ENCODE measurements at places on chromosomes 5 and 9.

GRCh38 chr5:50968356-50969149 lies 302.1 kb downstream of the PARP8 start:
- DNase-seq, result no peak

DNA sequence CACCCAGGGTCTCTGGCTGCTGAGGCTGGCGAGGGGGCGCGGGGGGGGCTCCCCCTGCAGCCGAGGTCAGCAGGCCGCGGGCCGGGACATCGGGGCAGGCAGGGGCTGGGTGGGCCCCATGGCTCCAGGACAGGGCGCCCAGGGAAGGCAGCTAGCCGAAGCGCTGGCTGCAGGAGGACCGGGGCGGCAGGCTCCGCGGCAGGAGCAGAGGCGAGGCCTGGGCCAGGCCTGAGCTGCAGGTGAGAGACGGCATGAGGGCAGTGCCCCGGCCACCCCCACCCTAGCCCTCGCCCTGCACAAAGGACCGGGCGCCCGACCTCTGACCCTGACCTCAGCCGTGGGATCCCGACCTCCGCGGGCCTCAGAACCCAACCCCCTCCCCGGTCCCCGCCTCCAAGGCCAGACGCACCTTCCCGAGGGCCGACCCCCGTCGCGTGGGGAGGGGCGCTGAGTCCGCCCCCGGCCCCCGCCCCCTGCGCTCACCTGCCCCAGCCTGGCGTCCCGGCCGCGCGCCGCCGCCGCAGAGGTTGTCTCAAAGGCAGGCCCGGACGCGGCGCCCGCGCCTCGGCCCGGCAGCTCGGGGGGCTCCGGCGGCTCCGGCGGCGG lies 431 bp downstream of the RNF208 start:
- DNase-seq, result no peak

DNA sequence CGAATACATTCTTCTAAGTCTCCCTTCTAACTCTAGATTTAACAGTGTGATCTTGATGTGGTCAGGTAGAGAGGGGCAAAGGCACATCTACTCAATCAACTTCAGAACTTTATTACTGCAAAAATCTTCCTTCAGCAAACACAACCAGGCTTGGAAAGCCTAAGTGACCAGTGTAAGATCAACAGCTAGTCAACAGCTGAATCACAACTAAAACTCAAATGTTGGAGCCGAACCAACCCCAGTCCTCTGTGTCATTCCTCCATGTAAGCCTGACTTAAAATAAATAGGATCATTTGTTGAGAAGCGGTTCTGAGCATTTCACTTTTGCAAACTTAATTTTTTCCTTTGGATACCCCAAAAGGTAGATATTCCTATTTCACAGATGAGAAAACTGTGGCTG lies 352.7 kb downstream of the EBF1 start:
- no peak for DNase-seq

GRCh38 chr5:88544671-88545070 lies 276.0 kb upstream of the TMEM161B start:
- DNase-seq, result no peak

- DNase-seq, result no peak
Observed at GRCh38 chr9:92483627-92484545, 1.6 kb upstream of the ASPN start.

GRCh38 chr5:142636093-142636492 lies 49.8 kb downstream of the FGF1 start:
- DNase-seq, result no peak

DNA sequence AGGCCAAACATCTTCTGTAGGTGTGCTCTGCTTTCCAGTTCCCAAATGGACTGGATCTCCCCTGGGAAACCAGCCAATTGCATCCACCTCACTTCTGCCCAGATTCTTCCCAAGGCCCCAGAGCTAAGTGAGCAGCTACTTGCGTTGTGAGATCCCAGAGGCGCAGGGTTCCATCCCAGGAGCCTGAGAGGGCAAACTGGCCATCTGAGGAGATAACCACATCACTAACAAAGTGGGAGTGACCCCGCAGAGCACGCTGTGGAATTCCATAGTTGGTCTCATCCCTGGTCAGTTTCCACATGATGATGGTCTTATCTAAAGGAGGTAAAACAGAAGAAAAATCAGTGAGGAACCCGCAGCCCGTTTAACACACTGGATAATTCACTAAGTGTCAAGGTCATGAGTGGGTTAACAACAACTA lies 1.7 kb downstream of the RACK1 start:
- no peak for DNase-seq

GRCh38 chr9:132424857-132425674 lies 15.1 kb downstream of the CFAP77 start:
- DNase-seq, result no peak

DNA sequence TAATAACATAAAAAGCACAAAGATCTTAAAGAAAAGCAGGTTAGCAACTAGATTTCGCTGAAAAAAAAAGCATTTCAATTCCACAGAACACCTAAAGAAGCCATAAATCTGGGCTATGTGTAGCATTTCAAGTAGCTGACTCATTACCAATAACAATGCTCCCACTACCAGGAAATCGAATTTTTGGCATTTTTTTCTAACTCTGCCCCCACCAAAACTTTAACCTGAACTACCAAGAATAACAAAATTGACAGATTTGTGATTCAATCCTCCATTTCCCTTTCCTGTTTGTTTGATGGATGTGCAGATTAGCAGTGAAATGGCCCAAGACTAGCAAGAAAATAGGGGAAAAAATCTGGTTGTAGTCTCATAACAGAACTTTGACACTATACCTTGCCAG lies 180.2 kb downstream of the RASEF start:
- no peak for DNase-seq

DNA sequence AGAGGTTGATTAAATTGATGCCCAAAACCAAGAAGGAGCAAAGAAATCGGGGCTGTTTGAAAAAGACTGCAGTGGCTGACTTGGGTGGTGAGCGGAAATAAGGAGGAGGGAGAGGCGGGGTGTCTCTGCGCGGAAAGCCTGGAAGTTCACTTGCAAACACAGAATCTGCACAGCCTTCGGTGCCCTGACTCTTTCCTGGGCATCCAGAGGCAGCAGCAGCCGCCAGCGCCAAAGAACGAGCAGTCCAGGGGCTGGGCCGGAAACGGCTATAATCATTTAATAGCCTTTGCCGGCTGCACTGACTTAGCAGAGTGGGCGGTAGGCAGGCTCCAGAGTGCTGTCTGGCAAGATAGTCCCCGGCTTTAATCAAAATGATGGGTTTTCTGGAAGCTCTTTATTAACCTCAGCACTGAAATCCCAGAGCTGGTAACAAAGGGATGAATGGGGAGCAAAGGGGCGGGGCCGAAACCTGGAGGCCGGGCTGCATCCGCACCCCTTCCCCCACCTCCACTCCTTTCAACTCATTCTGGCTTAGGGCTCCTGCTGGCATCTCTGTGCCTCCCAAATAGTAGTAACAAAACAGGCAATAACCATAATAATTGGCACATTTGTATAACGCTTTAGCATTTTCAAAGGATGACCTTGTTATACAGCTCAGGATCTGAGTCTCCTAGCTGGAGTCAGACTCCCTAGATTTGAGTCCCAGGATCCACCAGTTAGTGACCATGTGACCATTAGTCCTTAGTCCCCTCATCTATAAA lies 35.7 kb downstream of the PCDHAC2 start:
- DNase-seq, result no peak

DNA sequence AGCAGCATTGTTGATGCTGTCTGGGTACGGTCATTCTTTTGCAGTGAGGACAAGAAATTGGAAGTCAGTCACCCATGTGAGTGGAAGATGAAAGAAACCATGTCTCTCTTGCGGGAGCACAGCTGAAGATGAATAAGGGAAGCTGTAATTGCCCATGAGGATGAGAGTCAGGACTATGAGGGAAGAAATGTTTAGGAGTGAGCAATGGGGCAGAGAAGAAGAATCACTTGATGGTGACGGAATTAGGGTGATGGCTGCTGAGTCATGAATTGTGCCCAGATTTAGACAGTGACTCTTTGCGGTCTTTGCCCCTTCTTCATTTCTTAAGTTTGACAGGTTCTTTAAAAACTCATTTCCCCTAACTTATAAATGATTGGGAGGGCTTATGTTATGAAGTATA lies 183.3 kb downstream of the MAST4 start:
- DNase-seq, result no peak

GRCh38 chr9:3698531-3698930 lies 172.7 kb upstream of the RFX3 start:
- DNase-seq, result no peak

GRCh38 chr9:3281399-3281798 lies 244.4 kb downstream of the RFX3 start:
- DNase-seq, result no peak

DNA sequence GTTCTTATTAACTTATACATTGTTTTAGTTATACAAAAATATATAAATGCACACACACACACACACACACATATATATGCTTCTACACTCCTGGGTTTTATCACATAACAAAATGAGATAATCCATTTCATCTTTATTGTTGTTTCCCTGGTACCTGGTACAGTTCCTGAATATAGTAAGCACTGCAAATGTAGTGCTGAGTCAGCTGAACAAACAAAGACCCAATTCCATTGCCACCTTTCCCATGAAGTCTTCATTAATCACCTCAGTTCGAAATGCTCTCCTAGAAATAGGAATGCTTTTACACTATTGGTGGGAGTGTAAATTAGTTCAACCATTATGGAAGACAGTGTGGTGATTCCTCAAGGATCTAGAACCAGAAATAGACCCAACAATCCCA lies 13.4 kb upstream of the PTAR1 start:
- no peak for DNase-seq

DNA sequence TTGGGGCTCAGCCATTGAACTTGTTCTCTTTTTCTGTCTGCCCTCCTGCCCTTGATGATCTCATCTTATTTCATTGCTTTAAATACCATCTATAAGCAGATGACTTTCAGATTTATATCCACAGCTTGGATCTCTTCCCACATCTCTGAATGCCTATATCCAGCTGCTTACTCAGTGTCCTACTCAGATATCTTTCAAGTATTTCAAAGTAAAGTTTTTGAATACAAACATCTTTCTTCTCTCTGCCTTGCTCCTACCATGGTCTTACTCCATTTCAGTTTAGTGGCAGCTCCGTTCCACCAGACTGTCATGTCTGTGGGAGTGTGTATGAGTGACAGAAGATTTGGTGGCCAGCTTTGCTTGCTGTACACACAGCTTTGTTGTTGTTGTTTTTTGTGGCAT lies 59.7 kb downstream of the ERBIN start:
- no peak for DNase-seq

- DNase-seq, result no peak
Observed at GRCh38 chr5:55538661-55539060, 3.9 kb upstream of the PLPP1 start.

GRCh38 chr5:165305596-165305995 lies 1800.2 kb downstream of the MAT2B start:
- no peak for DNase-seq

Measured in effector memory CD4-positive, alpha-beta T cell (primary cell).